Smooth muscle cell of trachea (primary cell): ENCODE measurements at places on chromosomes 12 and 14. TPM values are rescaled to one million over a fixed set of nuclear protein-coding genes. Genes with fewer than 3 reads are reported as not detected.

SIX6 gene
- total RNA-seq: not detected in 2 replicates

CLEC9A gene
- total RNA-seq: not detected in 2 replicates

NTS gene
- total RNA-seq: 0.50 and 1.2 TPM in 2 replicates

EML5 gene
- 0.44 and 0.50 TPM in 2 replicates for total RNA-seq

TAS2R7 gene
- not detected in 2 replicates for total RNA-seq

RNASE1 gene
- not detected in 2 replicates for total RNA-seq

LRTM2 gene
- not detected in 2 replicates for total RNA-seq

PIP4K2C gene
- total RNA-seq: 17.0 and 20.2 TPM in 2 replicates

SERPINA12 gene
- total RNA-seq: not detected in 2 replicates

JAG2 gene
- total RNA-seq: 1.6 and 2.3 TPM in 2 replicates

CLEC7A gene
- not detected in 2 replicates for total RNA-seq

GALNT8 gene
- total RNA-seq: under 0.01 and 0.29 TPM in 2 replicates

RNASE7 gene
- total RNA-seq: 0.17 TPM in 1 of 2 replicates, not detected in the other

STXBP6 gene
- 6.1 and 9.6 TPM in 2 replicates for total RNA-seq

CRIP1 gene
- total RNA-seq: 1.3 and 2.5 TPM in 2 replicates

CCDC197 gene
- not detected in 2 replicates for total RNA-seq

ALG10B gene
- total RNA-seq: 2.3 and 6.0 TPM in 2 replicates

ACOT2 gene
- 29.4 and 36.5 TPM in 2 replicates for total RNA-seq

EFS gene
- 1.7 and 4.8 TPM in 2 replicates for total RNA-seq

NOVA1 gene
- 7.9 and 20.8 TPM in 2 replicates for total RNA-seq

RDH16 gene
- total RNA-seq: 0.15 and 0.17 TPM in 2 replicates

PCNX1 gene
- total RNA-seq: 50.6 and 54.8 TPM in 2 replicates

FLRT2 gene
- total RNA-seq: 6.4 and 15.5 TPM in 2 replicates

MSI1 gene
- not detected in 2 replicates for total RNA-seq

TAS2R19 gene
- total RNA-seq: 4.5 and 9.6 TPM in 2 replicates

TBX3 gene
- total RNA-seq: 55.9 and 57.5 TPM in 2 replicates

KRT86 gene
- total RNA-seq: not detected in 2 replicates

CBLN3 gene
- total RNA-seq: 4.1 and 11.4 TPM in 2 replicates

PZP gene
- total RNA-seq: not detected in 2 replicates

ISCU gene
- 173 and 194 TPM in 2 replicates for total RNA-seq

SMIM41 gene
- 4.5 and 4.8 TPM in 2 replicates for total RNA-seq

FBRSL1 gene
- total RNA-seq: 2.8 and 3.6 TPM in 2 replicates

PCK2 gene
- total RNA-seq: 25.0 and 35.4 TPM in 2 replicates

VRTN gene
- total RNA-seq: not detected in 2 replicates

SRRM4 gene
- total RNA-seq: under 0.01 TPM in 1 of 2 replicates, not detected in the other

CTSG gene
- not detected in 2 replicates for total RNA-seq

ESR2 gene
- 0.29 and 0.50 TPM in 2 replicates for total RNA-seq

DNAJC22 gene
- 1.8 and 3.3 TPM in 2 replicates for total RNA-seq

AGAP2 gene
- 0.15 and 0.50 TPM in 2 replicates for total RNA-seq

TOMM20L gene
- not detected in 2 replicates for total RNA-seq

PHLDA1 gene
- total RNA-seq: 131 and 269 TPM in 2 replicates

VASH1 gene
- total RNA-seq: 3.1 and 6.3 TPM in 2 replicates

BAG5 gene
- 24.3 and 24.4 TPM in 2 replicates for total RNA-seq

GARIN6 gene
- not detected in 2 replicates for total RNA-seq
